A549 (cell line): ENCODE measurements at places on chromosomes 5 and 9. TPM values are rescaled to one million over a fixed set of nuclear protein-coding genes. Genes with fewer than 3 reads are reported as not detected.

Gene SLC46A2
- not detected in 3 replicates for polyA plus RNA-seq

GRCh38 chr5:160685219-160685618, 166.8 kb downstream of the ATP10B start:
- DNase-seq, result no peak

DNA sequence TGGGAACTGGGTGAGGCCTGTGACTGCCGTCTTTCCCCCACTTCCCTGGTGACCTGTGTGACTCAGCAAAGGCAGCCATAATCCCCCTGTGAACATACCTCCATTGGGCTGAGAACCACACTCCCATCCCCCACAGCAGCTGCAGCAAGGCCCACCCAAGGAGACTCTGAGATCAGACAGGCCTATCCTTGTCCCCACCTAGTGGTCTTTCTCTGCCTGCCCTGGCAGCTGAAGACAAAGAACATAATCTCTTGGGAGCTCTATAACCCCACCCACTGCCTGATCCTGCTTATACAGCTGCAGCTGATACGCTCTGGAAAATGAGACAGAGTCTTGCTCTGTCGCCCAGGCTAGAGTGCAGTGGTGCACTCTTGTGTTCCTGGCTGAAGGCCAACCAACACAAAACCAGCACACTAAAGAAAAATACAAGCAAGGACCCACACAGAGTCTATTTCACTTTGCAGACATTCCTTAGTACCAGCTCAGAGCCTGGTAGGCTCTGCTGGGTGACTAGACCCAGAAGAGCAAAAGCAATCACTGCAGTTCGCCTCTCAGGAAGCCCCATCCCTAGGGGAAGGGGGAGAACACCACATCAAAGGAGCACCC, 106.7 kb downstream of the MCTP1 start:
- DNase-seq, result peak; percentile 32

DNA sequence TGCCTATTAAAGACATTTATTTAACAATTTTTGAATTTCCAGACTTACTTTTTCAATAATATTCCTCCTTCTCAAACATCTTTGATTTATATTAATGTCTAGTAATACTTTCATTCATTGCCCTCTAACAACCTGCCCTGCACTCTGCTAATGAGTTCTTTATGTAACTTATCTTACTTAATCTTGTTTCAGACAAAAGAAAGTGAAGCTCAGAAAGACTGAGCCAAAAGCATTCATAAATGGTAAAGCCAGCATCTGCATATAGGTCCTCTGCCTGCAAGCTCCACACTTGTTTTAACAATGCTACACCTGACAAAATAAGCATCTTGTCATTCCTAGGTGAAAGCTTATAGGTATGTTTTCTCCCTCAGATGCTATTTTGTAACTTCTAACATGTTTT, 2.4 kb upstream of the TNPO1 start:
- DNase-seq, result no peak

DNA sequence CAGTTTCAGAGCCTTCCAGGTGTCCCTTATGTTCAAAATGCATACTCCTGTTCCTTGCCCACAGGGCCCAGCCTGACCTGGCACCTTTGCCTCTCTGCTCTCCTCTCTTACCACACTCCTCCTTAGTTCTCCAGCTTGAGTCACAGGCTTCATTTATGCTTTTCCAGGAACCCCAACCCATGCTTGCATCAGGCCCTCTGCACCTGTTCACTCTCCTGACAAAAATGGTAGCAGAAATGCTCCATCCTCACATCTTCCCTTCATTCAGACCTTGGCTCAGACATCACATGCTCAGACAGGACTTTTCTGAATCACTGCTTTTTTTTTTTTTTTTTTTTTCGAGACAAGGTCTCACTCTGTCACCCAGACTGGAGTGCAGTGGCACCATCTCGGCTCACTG, 15.1 kb upstream of the RNF145 start:
- no peak for DNase-seq

GRCh38 chr5:123785162-123786071, 273.4 kb downstream of the CSNK1G3 start:
- DNase-seq, result no peak

GRCh38 chr5:181261320-181262049, 542 bp upstream of the TRIM52 start:
- DNase-seq, result peak; percentile 48

GRCh38 chr9:136854842-136855460, 2.8 kb downstream of the MAMDC4 start:
- DNase-seq, result no peak

Gene PTGS1
- polyA plus RNA-seq, result 0.77 to 1.6 TPM (median 1.0 TPM) in 3 replicates

Gene CNTFR
- 0.04 to 0.09 TPM in 2 of 3 replicates, not detected in the other for polyA plus RNA-seq

DNA sequence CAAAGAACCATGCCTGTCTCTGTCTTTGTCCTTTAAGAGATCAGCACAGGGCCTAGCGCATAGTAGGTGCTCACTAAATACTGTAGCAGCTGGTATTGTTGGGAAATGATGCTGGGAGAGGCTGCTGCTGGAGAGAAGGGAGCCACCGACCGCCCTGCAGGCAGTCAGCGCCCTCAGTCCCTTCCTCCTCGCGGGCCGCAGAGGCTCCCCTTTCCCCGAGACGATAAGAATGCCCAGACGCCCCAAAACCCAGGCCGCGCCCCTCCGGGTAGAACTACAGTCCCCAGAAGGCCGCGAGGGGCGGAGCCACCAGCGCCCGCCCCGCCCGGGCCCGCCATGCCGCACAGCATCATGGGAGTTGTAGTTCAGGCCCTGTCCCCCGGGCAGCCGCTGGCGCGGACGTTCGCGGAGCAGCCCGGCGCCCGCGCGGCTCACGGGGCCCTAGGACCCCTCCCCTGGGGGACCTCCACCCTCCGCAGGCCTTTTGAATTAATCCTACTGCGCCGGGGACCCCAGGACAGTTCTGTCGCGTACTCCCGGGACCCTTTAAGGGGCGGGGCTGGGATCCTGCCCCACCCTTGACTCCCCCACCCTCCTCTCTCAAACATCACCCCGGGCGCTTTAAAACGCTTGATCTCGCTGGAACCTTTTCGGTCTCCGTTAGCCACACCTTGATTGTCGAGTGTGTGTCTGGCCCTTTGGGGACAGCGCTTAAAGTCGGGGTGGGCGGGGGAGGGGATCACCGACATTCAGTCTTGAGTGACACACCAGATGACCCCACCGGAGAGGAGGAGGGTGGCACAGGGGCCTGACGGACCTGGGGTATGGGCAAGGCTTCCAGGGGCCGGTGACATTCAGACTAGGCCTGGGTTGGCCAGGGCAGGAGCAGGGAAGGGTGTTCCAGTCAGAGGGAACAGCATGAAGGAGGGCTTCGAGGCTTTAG, 24.8 kb upstream of the IER5L start:
- DNase-seq, result peak; percentile 76

DNA sequence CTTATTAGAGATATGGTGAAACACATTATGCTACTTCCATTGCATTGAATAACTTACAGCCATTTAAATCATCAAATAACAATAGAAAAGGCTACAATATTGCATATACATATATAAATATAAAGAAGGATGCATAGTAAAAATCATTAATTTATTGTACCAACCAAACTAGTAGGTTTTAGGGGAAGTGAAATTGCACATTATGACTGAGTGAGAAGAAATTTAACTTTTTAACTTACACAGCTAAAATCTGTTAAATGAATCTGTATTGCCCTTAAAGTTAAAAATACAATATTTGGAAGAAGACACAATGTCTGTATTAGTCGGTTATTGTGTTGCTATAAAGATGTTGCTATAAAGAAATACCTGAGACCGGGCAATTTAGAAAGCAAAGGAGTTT, 2073.7 kb upstream of the ACO1 start:
- DNase-seq, result no peak

DNA sequence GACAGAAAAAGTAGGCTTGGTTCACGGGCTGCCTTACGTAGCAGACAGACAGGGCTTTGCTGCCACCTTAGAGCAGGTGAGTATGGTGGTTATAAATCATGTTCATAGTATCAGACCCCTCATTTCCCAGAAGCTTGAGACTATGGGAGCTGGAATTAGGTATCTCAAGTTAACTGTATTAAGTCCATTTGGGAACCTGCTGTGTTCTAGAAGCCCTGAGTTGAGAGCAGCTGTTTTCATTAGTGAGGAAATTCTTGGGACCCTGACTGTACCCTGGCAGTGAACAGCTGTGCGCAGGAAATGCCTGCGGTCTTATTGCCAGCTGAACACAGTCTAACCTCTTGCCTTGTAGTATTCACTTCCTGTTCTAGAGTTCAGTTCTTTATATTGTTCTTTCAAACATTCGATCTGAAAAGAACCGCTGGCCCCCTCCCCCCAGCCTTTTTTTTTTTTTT, 29.8 kb downstream of the UGCG start:
- no peak for DNase-seq

DNA sequence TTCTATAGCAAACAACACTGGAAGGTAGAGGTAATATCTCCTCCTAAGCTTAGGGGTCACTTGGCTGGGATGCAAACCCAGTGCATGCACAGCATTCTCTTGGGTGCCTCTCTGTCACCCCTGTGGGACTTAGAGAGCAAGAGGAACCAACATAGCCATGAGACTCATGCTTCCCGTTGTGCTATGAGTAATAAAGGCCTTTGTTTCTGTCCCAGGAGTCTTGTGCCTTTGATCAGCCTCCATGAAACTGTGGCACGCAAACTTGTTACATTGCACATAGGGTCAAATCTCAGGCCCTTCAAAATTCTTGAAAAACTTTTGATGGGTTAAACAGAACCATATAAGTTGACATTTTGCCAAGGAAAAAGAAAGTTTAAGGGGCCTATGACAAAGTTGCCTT, 272.8 kb downstream of the TAF11L14 start:
- no peak for DNase-seq

DNA sequence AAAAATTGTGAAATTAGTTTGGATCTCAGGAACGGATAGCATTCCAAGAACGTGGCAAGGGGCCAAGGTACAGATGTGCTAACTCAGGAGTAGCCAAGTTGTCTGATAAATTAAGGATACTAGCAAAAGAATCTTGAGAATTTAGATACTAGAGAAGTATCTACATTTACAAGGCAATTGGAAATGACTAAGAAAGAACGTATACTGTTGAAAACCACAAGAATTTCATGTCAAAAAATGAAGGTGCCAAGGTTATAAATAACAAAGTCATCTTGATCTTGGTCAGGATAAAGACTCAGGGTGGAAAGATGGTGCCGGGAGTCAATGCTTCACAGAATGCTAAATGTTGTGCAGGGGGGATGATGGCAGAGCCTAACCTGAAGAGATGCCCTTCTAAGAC, 19.2 kb downstream of the CAPSL start:
- DNase-seq, result no peak

DNA sequence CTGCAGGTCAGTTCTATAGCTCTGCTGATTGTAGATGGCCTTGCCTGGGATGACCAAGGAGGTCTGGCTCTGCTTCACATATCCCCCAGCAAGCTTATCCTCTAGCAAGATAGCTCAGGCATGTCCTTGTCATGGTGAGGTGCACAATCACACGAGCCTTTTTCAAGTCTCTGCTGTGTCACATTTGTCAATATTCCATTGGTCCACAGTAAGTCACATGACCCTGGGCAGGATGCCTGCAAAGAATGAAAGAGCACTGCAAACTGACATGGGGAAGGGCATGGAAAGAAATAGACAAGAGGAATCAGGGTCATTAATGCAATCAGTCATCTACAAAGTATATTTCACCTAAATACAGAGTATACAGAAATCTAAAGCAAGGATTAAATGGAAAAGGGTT, 142.0 kb downstream of the RORB start:
- DNase-seq, result no peak

DNA sequence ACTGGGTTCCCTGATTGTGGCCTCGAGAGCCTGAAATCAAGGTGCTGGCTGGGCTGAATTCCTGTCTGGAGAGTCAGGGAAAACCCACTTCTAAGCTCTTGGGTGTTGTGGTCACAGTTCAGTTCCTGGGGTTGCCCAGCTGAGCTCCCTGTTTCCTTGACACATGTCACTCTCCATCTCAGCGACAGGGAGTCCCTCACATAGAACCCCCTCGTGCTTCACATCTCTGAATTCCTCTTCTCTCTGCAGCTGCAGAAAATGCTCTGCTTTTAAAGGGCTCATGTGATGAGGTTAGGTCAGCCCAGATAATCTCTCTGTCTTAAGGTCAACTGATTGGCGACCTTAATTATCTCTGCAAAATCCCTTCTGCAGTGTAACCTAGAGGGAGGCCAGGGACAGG, 53.5 kb upstream of the NFIL3 start:
- no peak for DNase-seq

GRCh38 chr9:69671311-69671878, 776 bp downstream of the APBA1 start:
- no peak for DNase-seq

Gene DOCK8
- polyA plus RNA-seq, result 0.18 to 0.54 TPM (median 0.27 TPM) in 3 replicates

- DNase-seq, result no peak
Measured at GRCh38 chr9:108905494-108905893, 28.4 kb downstream of the ELP1 start.

DNA sequence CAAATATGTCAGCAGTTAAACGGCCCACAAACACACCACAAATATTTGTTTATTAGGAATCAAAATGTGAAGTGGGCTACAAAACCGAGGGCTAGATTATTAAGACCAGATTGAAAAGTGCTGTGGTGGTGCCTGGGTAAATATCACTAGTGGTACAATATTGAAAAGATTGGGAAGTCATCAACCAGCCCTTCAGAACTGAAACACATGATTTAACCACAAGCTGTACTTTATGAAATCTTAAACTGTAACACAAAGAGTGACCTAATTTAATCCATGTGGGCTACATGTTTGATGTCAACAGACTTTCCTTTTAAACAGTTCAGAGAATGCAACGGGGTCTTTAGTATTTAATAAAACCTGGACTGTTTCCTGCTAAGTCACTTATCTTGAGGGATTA, 182.3 kb downstream of the SPATA31D1 start:
- no peak for DNase-seq

- no peak for DNase-seq
Measured at GRCh38 chr5:54397420-54397819, 58.1 kb upstream of the HSPB3 start.

Gene ZNF300
- polyA plus RNA-seq, result 4.5 to 5.7 TPM (median 5.5 TPM) in 3 replicates

DNA sequence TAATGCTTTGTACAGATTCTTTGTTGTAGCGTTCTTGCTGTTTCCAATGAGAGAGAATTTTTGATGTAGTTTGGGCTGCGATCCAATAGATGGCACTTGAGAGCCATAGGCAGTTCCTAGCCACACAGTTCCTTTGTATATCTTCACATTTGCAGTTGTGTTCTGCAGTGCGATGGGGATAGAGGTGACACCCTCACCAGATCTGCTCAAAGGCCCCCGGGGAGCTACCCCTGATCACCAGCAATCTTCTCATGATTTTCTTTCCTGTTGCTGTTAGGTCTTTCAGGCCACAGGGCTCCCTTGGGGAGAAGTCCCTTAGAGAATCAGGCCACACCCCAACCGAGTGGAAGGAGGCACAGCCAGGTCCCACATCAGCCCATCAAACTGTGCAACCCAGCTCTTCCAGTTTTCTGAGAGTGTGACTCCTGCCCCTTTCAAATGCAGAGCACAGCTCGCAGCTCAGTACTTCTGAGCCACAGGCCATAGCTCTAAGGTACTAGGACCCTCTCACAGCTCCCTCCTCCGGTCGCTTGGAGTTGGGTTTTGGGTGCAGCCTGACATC, 353.7 kb downstream of the SLCO4C1 start:
- peak; percentile 45 for DNase-seq

DNA sequence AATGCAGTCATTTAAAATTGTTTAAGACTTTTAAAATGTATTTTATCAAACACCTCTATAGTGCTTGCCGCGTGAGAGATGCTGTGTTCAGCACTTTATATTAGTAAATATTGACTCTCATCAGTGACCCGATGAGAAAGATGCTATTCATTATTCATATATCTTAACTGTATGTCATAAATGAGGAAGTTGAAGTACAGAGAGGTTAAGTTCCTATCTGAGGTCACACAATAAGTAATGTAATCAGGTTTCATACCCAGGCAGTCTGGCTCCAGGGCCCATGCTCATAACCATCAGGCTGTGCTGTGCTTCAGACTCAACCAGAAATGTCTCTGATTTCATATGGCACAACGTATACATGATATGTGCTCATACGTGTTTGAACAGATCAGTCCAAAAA, 119.0 kb downstream of the SV2C start:
- no peak for DNase-seq
